ENCODE measurements at places on chromosomes 12 and 14.

DNA sequence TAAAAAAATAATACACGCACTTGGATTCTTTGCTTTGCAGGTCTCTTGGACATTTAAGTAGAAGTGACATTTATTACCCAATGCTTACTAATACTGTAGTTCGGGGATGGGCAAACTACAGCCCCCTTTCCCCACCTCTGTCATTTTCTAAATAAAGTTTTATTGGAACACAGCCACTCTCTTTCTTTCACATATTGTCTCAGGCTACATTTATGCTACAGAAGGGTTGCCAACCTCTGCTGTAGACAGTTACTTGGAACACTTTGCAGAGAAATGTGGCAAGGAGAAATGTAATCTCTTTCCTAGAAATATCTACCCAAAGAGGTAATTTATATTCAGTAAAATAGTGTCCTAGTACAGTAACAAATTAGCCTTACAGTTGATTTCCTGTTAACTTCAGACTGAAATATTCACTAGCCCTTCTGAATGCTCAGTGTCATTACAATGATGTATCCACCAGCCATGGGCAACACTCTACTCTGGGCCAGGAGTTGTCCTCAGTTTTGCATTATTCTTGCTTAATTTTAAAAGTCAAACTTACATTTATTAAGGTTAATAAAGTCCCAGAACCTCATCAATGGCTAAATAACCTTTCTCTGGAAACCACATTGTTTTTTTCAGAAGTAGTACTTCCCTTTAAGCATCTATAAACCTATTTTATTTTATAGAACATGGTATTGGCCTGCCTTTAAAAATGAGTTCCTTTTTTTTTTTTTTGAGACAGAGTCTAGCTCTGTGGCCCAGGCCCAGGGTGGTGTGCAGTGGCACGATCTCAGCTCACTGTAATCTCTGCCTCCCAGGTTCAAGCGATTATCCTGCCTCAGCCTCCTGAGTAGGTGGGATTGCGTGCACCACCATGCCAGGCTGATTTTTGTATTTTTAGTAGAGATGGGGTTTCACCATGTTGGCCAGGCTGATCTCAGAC is 269.6 kb upstream of the AMIGO2 start:
- DNase-seq: no peak

DNA sequence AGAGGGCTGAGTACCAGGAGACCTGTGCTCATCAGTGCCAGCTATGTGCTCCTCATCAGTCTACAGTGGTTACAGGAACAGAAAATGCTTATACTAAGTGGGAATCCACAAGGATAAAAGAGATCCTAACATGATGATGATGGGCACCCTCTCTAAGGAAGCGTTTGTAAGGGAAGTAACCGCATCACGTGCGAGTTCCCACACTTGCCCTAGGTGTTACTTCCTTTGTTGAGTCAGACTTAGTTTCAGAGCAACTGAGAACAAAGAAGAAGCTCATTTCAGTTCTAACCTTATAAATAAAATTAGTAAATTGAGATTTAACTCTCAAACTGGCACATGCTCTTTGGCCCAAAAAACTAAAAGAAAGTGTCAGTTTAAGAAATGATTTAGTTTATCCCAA is 956.4 kb upstream of the TMEM132C start:
- DNase-seq: no peak

- no peak for DNase-seq
These were observed 58.0 kb upstream of the TBX3 start for GRCh38 chr12:114741940-114742339.

GRCh38 chr12:44088647-44089046 is 252.8 kb downstream of the TMEM117 start:
- DNase-seq: no peak

DNA sequence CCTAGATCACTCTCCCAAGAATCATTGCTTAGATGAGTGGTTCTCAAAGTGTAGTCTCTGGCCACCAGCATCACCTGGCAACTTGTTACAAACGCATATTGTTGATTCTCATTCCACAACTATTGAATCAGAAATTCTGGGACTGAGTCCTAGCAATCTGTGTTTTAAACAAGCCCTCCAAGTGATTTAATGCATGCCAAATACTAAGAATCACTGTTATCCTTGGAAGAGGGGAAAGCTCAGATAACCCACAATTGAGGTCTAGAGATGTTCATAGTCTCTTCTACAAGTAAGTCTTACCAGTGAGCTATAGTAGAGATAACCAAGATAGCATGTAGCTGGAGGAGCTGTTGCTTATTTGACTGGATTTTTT is 666.6 kb downstream of the DIO2 start:
- DNase-seq: peak; percentile 18

DNA sequence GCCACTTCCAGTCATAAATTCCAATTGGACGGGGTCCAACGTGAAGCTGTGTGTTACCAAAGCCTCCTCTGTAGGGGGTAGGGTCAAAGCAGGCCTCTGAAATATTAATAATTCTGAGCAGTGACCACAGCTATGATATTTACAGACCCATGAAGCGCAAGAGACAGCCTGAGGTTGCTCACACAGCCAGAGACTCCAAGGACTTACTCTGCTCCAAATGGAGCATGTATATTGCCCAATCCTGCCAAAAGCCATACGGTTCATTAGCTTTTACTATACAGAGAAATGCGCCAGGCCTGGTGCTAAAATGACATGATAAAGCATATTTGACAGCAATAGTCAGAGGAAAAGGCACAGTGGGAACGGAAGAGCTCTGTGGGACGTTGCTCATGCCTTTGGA is 151.3 kb downstream of the PAH start:
- no peak for DNase-seq

GRCh38 chr14:77964586-77964985 is 164.7 kb downstream of the ADCK1 start:
- no peak for DNase-seq

DNA sequence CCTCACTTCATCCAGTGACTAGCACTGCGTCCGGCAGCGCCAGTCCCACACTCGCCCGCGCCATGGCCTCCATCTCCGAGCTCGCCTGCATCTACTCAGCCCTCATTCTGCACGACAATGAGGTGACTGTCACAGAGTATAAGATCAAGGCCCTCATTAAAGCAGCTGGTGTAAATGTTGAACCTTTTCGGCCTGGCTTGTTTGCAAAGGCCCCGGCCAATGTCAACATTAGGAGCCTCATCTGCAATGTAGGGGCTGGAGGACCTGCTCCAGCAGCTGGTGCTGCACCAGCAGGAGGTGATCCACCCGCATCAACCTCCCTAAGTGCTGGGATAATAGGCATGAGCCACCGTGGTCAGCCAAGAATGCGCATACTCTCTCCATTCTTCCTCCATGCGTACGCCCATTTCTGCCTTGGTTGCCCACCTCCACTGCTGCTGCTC is 59.9 kb downstream of the IRF2BPL start:
- DNase-seq: no peak
